Endodermal cell (in vitro differentiated cells): ENCODE measurements at places on chromosomes 12 and 14. TPM values are rescaled to one million over a fixed set of nuclear protein-coding genes. Genes with fewer than 3 reads are reported as not detected.

DNA sequence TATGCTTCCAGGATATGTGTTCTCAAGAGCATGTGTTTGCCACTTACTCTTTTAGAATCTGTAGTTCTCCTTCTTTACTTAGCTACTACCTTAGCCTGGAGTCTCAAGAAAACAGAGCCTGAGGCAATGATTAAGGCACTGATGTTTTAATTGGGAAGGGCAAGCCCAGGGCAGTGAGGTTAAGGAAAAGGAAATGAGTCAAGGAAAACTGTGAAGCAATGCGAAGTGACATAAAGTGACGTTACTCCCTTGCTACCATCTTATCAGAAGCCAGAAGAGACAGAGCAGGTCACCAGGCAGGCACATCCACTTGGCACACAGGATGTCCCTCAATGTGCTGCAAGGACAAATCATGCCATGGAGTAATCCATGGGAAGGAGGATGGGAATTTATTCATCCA, 11.3 kb upstream of the EML5 start:
- no peak for DNase-seq

GRCh38 chr12:108360487-108360886, 21.4 kb upstream of the CMKLR1 start:
- DNase-seq: peak; percentile 44

DNA sequence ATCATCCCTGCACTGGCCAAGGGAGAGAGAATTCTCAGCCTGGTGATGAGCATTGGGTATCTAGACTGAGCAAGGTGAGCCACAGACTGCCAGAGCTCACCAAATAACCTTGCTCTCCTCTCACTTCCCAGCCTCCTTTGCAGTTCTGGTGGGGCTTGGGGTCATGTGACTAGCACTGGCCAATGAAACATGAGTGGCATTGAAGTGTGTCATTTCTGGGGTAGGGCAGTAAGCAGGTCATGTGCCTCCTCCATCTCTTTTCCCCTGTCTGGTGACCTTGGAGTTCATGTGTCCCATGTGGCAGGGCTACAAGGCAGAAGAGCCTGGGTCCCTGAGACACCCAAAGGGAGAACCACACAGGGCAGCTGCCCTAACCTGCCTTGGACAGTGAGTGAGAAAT, 3.6 kb upstream of the KRT72 start:
- DNase-seq: peak; percentile 40

GRCh38 chr14:32710731-32711680, 227.7 kb upstream of the NPAS3 start:
- DNase-seq: peak; percentile 63

GRCh38 chr14:59811815-59812214, 58.8 kb downstream of the RTN1 start:
- peak; percentile 67 for DNase-seq

- peak; percentile 71 for DNase-seq
Measured at GRCh38 chr12:85550924-85551323, 270.9 kb downstream of the ALX1 start.

DNA sequence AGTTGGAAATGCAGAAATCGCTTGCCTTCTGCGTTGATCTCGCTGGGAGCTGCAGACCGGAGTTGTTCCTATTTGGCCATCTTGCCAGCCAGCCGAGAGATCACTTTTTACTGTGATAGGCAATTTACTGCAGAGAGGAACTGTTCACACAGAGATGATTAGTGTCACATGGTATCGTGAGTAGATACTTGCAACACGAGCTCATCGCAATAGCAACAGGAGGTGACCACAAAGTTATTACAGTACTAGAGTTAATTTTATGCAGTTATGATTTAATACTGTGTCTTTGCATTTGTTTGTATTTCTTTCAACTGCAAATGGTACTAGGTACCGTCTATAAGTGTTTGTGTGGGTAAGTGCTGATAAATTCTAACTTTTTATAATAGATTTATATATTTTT, 27.8 kb downstream of the NOPCHAP1 start:
- no peak for DNase-seq

DNA sequence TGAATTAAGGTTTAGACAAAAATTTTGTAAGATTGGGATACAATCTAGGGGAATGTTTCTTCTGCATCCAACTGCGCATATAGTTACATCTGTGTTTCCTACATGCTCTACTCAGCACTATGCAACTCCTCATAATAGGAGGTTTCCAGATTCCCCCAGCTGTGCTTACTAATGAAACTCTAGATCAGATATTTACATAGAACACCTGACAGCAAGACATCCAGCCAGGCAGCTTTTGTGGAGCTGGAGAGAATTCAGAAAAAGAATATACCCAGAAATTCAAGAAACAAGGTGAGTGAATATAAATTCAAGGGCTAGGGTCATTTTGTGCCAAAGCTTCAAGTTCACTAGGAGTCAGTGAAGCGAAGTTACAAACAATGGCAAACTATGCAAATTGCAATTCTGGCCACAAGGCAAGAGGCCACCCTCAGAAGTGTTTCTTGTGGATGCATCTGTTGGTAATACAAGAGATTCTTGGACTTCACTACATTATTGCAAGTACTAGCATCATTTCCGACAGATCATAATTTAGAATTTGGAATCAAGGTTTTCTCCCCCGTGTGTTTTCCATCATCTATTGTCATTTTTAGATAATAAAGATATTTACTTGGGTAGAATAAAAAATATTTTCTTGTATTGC, 341.2 kb upstream of the NAV3 start:
- no peak for DNase-seq

DNA sequence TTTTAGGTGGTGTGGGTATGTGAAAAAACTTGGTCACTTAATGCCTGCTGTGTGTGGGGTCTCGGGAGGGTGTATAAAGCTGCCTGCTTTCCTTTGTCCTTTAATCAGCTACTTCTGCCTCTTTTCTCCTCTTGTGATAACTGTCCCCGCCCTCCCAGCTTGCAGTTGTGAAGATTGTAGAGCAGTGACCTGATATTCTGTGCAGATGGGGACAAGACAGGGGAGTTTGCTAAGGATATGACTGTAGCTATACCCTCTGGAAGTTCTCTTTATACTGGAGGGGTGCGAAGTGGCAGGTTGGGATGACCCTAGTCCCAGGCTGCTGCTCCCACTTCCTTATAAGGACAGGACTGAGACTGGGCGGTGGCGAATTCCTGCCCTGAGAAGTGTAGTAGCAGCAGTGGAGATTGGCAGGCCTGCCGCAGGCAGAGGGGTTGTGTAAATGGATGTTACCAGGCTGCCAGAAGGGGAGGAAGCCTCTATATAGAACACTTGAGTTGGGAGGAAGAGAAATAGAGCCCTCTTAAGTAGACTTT, 835 bp downstream of the MYL6 start:
- DNase-seq: peak; percentile 89

GRCh38 chr14:38047195-38047902, 160.4 kb upstream of the SSTR1 start:
- no peak for DNase-seq

DNA sequence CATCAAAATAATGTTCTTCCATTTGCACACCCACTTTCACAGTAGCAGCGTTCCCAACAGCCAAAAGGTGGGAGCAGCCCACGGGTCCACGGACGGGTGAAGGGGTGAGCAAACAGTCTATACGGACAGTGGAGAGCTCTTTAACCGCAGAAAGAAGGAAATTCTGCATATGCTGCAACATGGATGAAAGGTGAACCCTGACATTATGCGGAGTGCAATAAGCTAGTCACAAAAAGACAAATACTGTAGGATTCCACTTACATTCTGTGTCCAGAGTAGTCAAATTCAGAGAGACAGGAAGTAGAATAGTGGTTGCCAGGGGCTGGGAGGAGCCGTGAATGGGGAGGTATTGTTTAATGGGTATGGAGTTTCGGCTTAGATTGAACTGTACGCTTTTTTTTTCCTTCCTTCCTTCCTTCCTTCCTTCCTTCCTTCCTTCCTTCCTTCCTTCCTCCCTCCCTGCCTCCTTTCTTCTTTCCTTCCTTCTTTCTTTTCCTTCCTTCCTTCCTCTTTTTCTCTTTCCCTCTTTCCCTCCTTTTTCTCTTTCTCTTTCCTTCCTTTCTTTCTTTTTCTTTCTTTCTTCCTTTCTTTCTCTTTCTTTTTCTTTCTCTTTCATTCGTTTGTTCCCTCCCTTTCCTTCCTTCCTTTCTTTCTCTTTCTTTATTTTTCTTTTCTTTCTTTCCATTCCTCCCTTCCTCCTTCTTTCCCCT, 15.8 kb upstream of the ANKRD9 start:
- DNase-seq: no peak

GRCh38 chr12:93727195-93727811, 50.1 kb downstream of the CRADD start:
- no peak for DNase-seq

DNA sequence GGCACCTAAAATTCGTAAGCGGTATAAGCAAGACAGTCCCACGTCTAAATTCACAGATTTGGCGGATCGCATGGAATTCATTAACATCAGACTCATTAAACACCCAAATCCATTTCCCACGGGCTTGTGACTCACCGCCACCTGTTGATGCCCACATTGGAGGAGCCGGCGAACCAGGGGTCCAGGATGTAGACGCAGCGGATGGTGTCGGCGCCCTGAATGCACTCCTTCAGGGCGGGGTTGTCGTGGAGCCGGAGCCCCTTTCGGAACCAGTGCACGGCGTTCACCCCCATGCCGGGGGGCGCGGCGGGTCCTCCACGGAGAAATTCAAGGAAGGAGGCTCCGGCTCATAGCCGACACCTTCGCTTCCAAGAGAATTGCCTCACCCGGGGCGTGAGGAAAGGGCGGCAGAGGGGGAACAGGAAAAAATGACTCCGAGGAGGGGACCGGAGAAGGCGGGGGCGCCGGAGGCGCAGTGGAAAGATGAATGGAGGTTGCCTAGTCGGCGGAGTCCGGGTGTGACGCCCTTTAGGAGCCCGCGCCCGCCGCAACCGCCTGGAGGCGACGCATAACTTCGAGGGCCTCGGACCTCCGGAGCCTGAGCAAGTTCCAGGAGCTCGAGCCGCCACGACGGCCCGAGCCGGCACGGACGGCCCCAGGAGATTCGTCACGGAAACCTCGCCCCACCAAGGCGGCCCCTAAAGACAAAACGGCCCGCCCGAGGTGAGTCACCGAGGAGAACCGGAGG, 506 bp downstream of the CRY1 start:
- peak; percentile 85 for DNase-seq

GRCh38 chr14:47993883-47994282, 318.5 kb upstream of the MDGA2 start:
- no peak for DNase-seq

DNA sequence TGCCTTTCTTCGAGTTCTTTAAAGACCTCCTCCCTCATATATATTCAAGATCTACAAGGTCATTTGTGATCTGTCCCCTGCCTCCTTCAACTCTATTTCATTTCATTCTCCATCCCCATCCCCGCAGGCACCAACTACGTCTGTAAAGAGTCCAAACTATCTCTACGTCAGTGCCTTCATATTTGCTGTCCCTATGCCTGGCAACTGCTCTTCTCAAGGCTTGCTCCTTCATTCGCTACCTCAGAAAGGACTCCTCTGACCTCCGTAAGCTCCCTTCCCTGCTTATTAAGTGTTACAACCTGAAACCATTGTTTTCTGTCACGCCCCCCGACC, 650 bp downstream of the LLPH start:
- DNase-seq: peak; percentile 67

DNA sequence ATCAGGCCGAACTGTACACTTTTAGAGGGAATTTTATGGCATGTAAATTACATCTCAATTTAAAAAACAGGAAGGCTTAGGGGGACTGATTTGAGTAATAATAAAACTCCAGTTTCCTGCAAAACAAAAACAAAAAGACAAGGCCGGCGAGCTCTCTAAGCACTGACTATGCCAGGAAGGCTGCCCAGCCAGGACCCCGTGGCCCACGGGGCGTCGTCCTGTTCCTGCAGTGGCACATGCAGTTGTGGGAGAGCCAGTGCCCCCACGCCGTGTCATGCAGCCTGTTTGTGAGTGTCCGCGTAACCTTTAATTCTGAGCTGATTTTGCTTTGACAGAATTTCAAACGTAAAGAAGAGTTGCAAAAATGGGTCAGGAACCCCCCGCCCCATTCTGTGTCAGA, 10.5 kb downstream of the XRCC3 start:
- DNase-seq: no peak

GRCh38 chr12:45681465-45681864, 48.0 kb upstream of the ARID2 start:
- DNase-seq: no peak

DNA sequence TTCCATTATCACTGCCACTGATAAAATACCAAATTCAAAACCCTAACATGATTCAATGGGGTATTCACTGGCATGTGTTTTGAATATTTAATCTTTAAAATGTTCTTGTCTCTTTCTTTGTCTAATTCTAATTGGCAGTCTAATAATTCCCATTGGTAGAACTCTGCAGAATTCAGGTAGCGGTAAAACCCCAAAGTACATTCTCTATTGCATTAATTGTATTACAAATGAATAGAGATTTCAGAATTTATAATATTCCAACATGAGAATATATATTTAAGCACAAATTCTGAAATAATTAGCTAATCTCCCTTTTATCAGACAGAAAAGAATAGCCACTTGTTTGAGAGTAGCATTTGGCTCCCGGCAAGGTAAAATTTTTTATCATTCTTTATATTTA, at the start of gene OR4N5:
OR4N5 (plus strand) TSS at position 301 of the 400 bp plus-strand sequence. CDS start 4,916 bp downstream, outside the sequence.
- no peak for DNase-seq

DNA sequence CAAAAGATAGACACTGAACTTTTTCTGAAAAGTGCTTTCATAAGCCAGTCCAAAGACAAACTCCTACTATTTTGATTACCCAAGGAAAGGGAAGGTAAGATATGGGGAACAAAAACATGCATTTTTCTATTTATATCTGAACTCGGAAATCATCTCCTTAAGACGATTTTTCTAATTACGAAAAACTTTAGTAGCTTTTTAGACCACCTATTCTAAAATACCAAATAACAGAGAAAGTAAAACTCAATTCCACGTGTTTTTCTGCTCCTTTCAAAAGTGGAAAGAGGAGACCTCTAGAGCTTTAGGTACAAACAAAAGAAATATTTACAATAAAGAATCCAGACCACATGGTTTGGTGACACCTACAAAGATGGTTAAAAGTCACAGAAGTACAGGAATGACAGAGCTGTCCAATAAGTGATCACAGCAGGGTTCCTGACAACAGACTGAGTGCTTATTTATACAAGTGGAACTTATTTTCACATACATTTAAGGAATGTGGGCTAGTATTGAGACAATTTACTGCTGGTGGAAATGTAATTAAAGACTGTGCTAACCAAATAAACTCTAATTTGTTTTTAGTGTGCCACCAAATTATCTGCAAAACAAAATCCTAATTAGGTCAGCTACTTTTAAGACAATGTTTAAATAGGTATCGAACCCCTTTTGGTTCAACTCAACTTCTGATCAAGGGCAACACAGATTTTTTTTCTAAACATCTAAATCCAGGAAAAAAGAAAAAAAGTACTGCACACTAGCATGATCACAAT, 2.4 kb downstream of the LRIG3 start:
- no peak for DNase-seq

Gene PIANP
- 5.1 to 7.1 TPM (median 7.0 TPM) in 3 replicates for total RNA-seq

Gene FAM90A1
- not detected in 3 replicates for total RNA-seq

Gene CDCA3
- total RNA-seq: 26.2 to 53.9 TPM (median 53.1 TPM) in 3 replicates

Gene RFLNA
- 2.0 and 2.1 TPM in 2 replicates for total RNA-seq

Gene ACOT4
- 1.8 and 2.0 TPM in 2 replicates for total RNA-seq

Gene KITLG
- total RNA-seq: 10.6 and 14.3 TPM in 2 replicates

Gene OR4E2
- total RNA-seq: not detected in 3 replicates
